ENCODE measurements at places on chromosomes 3 and 15.
A peak's percentile ranks its signal among the peaks of the same experiment; 100 is the strongest.

- H3K4me3 ChIP-seq = no peak overlapping the region
- H3K36me3 ChIP-seq = no peaks in the 10 kb centered on the region
- H3K27ac ChIP-seq = no peak overlapping the region
- H3K4me1 ChIP-seq = no peaks in the 10 kb centered on the region
- DNase-seq = no peak
- H3K27me3 ChIP-seq = no peaks in the 10 kb centered on the region
Measured at GRCh38 chr3:175267121-175267531, 408.0 kb downstream of the NAALADL2 start.

GRCh38 chr3:151969026-151969642, 95.7 kb downstream of the SUCNR1 start:
- no peak overlapping the region for H3K4me3 ChIP-seq
- no peaks in the 10 kb centered on the region for H3K36me3 ChIP-seq
- no peak for DNase-seq

DNA sequence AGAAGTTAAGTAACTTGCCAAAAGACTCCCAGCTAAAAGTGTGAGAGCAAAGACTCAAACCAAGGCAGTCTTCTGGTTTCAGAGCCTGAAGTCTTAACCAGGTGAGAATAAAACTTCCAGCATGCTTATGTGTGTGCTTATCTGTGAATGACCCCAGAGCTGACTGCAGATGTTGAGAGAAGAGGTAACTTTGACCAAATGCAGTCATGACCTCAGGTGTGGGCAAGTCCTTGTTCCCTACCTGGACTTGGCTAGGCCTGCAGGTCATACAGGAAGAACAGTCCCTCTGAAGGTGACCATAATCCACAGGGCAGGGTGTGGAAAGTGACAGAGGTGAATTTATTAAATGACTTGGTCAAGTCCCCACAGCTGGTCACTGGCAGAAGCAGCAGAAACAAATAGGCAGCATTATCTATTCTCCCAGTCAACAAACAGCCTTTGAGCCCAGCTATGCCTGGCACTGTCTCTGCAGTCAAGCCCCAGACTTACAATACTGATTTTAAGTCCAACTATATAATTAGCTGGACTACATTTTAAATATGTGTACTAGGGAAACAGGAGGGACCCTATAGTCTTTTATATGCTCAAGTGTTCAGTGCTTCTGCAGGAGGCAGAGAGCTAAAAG, 3.0 kb upstream of the CPEB1 start:
- H3K4me1 ChIP-seq = peaks cover 12% of the 10 kb centered on the region
- no peak overlapping the region for H3K27ac ChIP-seq
- no peaks in the 10 kb centered on the region for H3K36me3 ChIP-seq
- DNase-seq = no peak

DNA sequence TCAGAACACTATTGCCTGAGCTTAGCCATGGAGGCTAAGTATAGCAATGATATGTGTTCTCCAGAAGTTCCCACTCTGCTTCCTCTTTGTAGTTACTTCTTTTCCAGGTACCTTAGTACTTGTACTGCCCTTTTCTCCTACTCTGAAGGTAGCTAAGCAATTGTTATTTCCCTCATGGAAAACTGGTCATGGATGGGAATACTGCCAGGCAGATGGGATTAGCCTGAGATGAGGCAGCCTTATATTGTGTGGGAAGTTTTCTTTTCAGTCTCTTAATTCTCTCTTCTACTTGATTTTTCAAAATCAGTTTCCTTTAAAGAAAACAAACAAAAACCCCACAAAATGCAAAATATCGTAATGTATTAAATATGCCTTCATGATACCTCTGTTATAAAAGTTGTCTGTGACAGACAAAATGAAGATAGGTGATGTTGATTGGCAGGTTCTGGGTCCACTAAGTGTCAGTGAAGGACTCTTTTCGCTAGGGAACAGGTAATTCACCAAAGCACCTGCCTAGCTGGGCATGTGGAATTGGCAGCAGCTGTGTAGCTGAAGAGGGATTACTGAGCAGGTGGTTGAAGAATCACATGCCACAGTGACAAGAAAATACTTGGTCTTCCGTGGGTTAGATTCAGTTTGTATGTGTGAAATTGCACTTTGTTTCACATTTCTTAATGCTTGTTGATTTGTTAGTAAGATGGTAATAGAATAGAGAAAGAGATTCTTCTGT, 4.1 kb downstream of the ZNF609 start:
- no peaks in the 10 kb centered on the region for H3K36me3 ChIP-seq
- H3K27me3 ChIP-seq = no peaks in the 10 kb centered on the region
- peaks cover 50% of the 10 kb centered on the region for H3K4me1 ChIP-seq
- H3K4me3 ChIP-seq = no peak overlapping the region
- DNase-seq = no peak
- H3K27ac ChIP-seq = peak overlapping the region; percentile 53

DNA sequence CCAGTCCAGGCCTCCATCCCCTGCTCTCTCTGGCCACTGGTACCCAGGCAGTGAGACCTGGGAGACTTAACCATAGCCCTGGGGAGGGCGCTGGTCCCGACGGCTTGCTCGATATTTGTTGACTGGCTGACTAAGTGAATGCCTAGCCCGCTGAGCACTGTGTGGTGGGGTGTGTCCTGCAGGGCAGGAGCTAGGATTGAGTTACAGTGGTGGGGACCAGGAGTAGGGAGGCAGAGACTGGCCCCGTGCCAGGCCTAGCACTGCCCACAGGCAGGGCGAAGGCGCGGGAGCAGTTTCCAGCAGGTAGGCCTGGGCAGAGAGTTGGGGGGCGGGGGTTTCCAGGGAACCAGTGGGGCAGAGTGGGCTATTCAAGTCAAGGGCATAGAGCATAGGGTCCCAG, at the start of gene VILL:
VILL (plus strand) TSS at position 260 of the 400 bp plus-strand sequence. CDS start 2,887 bp downstream, outside the sequence.
- no peak within 1 kb of the TSS for H3K27ac ChIP-seq
- H3K36me3 ChIP-seq = no peaks in the 10 kb centered on the region
- DNase-seq = no peak

GRCh38 chr15:74616366-74616939, 817 bp downstream of the CLK3 start:
- H3K4me1 ChIP-seq = peaks cover 39% of the 10 kb centered on the region
- peaks cover 10% of the 10 kb centered on the region for H3K36me3 ChIP-seq
- H3K27ac ChIP-seq = peak overlapping the region; percentile 100
- peak overlapping the region; percentile 99 for H3K4me3 ChIP-seq
- peak; percentile 79 for DNase-seq
- H3K27me3 ChIP-seq = no peaks in the 10 kb centered on the region

- no peak for DNase-seq
- no peak overlapping the region for H3K4me3 ChIP-seq
- H3K36me3 ChIP-seq = no peaks in the 10 kb centered on the region
Measured at GRCh38 chr15:88376574-88377174, 90.5 kb downstream of the MRPL46 start.

- H3K36me3 ChIP-seq = no peaks in the 10 kb centered on the region
- DNase-seq = no peak
- no peaks in the 10 kb centered on the region for H3K27me3 ChIP-seq
- H3K4me1 ChIP-seq = no peaks in the 10 kb centered on the region
- no peak overlapping the region for H3K4me3 ChIP-seq
- no peak overlapping the region for H3K27ac ChIP-seq
Measured at GRCh38 chr15:29689287-29689986, 132.8 kb downstream of the TJP1 start.

DNA sequence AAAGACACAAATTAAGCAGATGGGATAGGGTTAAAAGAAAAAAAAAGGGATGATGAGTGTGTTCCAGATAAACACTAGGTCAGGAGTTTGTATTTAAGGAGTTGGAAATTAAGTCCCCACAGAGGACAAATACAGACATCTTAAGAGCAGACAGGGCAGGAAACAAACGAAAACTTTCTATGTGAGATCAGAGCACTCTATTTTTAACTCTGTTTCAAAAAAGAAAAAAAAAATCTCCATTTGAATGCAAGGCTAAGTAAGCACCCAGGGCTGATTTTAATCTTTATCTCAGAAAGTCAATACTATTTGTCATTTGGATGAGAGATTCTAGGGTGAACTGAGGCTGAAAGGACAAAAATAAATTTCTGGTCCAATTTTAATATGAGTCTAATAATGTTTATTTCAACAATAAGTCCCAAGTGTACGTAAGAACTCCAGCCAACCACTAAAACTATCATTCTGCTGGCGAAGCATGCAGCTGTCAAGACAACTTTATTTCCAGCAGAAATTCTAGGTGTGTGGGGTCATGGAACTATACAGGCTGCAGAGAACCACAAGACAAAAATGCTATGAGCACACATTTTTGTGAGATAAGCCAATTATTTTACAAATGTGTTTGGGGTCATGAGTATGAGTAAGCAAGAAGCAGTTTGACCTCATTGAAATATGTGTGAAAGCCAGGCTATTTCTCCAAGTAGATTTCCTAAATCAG, 186.1 kb downstream of the FMN1 start:
- DNase-seq = no peak
- no peak overlapping the region for H3K4me3 ChIP-seq
- no peak overlapping the region for H3K27ac ChIP-seq
- H3K27me3 ChIP-seq = no peaks in the 10 kb centered on the region
- no peaks in the 10 kb centered on the region for H3K36me3 ChIP-seq
- no peaks in the 10 kb centered on the region for H3K4me1 ChIP-seq

GRCh38 chr3:58557491-58557890, 19.7 kb downstream of the FAM107A start:
- no peak overlapping the region for H3K4me3 ChIP-seq
- H3K27ac ChIP-seq = no peak overlapping the region
- no peaks in the 10 kb centered on the region for H3K27me3 ChIP-seq
- no peaks in the 10 kb centered on the region for H3K36me3 ChIP-seq
- no peak for DNase-seq

DNA sequence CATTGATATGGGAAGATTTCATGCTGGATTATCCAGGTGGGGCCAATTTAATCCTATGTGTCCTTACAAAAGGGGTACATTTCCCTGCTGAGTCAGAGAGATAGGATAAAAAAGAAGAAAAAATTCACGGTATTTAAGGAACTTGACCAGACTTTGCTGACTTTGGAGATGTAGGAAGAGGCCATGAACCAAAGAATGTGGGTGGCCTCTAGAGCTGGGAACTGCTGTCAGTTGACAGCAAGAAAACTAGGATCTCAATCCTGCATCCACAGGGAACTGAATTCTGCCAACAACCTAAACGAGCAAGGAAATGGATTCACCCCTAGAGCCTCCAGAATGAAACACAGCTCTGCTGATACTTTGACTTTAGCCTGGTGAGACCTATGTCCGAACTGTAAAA, 148.1 kb upstream of the SLC24A5 start:
- no peaks in the 10 kb centered on the region for H3K27me3 ChIP-seq
- H3K36me3 ChIP-seq = no peaks in the 10 kb centered on the region
- DNase-seq = no peak
- no peak overlapping the region for H3K27ac ChIP-seq
- no peaks in the 10 kb centered on the region for H3K4me1 ChIP-seq

- H3K4me1 ChIP-seq = peaks cover 9% of the 10 kb centered on the region
- peak overlapping the region; percentile 51 for H3K27ac ChIP-seq
- H3K27me3 ChIP-seq = no peaks in the 10 kb centered on the region
- peak; percentile 61 for DNase-seq
Measured at GRCh38 chr3:61637088-61638051, 76.0 kb downstream of the PTPRG start.

GRCh38 chr3:59308001-59308400, 258.2 kb upstream of the CFAP20DC start:
- H3K27me3 ChIP-seq = no peaks in the 10 kb centered on the region
- DNase-seq = no peak
- H3K27ac ChIP-seq = no peak overlapping the region
- no peak overlapping the region for H3K4me3 ChIP-seq
- no peaks in the 10 kb centered on the region for H3K36me3 ChIP-seq

DNA sequence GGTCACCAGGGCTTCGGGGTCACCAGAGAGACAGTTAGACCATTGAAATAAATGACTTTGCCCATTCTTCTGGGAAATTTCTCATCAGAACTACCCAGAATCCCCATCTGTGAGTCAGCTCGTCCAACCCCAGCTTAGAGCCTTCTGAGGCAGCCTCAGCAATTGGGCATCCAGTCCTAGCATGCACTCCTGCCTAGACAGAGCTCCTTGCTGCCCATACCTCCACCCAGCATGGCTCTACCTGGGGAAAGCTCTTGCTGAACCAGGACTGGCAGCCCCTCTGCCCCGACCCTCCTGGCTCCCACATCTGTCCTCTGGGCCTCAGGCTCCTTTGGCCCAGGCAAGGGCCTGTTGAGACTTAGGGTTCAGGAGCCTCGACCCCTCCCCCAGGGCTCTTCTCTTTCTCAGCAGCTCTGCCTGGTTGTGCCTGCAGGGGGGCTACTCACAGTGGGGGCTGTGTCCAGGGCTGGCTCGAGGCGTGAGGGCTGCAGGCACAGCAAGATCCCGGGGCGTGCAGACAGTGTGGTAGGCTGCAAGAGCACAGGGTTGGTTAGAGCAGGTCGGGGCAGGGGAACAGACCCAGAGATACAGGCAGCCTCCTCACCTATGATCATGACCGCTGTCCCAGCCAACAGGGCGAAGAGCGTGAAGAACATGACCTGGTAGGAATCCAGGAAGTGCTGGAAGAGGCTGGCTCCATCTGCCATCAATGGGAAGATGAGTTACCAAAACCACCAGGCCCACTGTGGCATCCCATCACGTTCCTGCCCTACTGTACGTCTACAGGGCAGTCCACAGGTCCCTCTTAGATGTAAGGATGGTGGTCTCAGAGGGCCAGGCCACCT, 101.3 kb downstream of the NUP210 start:
- DNase-seq = no peak
- H3K36me3 ChIP-seq = peaks cover 77% of the 10 kb centered on the region
- no peaks in the 10 kb centered on the region for H3K27me3 ChIP-seq
- H3K27ac ChIP-seq = no peak overlapping the region
- H3K4me1 ChIP-seq = no peaks in the 10 kb centered on the region

DNA sequence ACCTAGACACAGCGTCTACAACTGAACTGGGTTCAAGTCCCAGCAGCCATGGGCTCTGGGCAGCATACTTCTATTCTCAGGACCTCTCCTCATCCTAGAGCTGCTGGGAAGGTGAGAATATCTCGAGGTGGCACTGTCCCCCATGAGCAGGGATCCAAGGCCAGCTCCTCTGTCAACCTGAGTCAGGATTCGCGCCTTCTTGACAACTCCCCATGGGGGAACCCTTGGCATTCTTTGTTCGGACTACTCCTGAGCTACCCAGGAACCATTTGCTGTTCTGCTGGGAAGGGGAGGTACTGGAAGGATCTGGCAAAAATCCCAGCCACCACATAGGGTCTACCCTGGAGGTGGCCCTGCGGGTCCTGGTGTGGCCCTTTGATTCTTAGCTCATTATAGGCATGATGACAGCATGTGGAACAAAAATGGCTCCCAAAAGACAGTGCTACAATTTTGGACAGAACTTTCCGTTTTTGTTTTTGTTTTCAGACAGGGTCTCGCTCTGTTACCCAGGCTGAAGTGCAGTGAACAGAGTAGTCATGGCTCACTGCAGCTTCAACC, 22.3 kb downstream of the PLXNB1 start:
- no peak overlapping the region for H3K27ac ChIP-seq
- H3K4me3 ChIP-seq = no peak overlapping the region
- peaks cover 2% of the 10 kb centered on the region for H3K27me3 ChIP-seq
- DNase-seq = no peak
- no peaks in the 10 kb centered on the region for H3K4me1 ChIP-seq

- H3K27me3 ChIP-seq = no peaks in the 10 kb centered on the region
- H3K4me1 ChIP-seq = peaks cover 61% of the 10 kb centered on the region
- H3K27ac ChIP-seq = peak overlapping the region; percentile 69
Measured at GRCh38 chr3:63961891-63962290, 49.7 kb upstream of the SCAANT1 start.

GRCh38 chr3:149258298-149258697, 36.7 kb upstream of the CP start:
- H3K27me3 ChIP-seq = peaks cover 2% of the 10 kb centered on the region
- no peak for DNase-seq
- H3K4me1 ChIP-seq = no peaks in the 10 kb centered on the region
